ENCODE measurements at places on chromosomes 12 and 14.

DNA sequence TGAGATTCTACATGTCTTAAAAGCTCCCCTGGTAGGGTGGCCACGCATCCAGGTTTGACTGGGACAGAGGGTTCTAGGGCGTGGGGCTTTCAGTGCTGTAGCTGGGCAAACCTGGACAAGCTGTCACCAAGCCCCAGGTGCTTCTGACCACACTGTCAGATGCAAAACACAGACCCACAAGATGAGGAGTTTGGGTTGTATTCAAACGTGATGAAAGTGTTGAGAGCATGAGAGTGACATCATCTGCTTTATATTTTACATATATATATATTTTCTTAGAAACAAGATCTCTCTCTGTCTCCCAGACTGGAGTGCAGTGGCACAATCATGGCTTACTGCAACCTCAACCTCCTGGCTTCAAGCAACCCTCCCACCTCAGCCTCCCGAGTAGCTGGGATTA is 210.1 kb downstream of the DPF3 start:
- DNase-seq, result no peak

- no peak for DNase-seq
Measured at GRCh38 chr12:122665759-122666158, 37.4 kb downstream of the HCAR2 start.

DNA sequence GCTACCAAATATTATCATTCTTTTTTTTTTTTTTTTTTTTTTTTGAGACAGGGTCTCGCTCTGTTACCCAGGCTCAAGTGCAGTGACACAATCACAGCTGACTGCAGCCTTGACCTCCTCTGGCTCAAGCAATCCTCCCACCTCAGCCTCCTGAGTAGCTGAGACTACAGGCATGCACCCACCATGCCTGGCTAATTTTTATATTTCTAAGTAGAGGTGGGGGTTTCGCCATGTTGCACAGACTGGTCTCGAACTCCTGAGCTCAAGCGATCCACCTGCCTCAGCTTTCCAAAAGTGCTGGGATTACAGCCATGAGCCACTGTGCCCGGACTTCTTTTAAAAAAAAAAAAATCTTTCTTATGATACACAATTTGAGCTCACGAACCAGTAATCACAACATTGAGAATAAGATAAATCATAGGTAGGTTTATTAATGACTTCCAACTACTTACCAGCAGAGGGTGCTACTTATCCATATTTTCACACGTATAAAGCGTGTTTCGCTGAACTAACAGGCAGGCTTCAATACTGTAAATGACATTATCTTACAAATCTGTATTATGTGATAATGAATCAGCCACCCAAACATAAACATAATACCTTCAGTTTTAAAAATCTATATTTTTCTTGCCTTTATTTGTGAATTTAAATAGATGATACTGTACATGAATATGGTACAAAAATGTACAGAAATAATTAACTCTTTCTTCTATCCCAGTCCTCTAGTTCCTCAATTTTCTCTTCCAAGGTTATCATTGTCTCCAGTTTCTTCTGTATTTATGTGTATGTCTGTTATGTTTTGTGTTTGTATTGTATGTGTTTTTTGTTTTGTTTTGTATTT is 42.5 kb upstream of the BCAT1 start:
- DNase-seq, result peak; percentile 54

DNA sequence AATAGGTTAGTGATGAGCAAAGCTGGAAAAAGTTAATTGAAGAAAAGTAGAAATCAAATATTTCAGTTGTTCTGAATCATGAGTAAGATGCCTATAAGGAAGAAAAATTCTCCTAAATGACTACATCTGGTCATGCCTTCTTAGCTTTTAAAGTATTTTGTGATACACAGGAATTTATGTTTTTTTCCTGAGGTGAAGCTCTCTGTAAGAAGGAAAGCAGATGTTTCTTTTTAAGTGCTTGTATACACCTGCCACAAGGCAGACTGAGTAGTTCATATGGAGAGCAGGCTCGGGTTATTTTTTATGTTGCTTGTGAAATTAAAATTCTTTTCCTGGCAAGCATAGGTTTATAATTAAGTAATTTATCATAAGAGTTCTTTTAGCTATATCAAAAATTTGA is 275.2 kb downstream of the RAD51B start:
- DNase-seq, result no peak

DNA sequence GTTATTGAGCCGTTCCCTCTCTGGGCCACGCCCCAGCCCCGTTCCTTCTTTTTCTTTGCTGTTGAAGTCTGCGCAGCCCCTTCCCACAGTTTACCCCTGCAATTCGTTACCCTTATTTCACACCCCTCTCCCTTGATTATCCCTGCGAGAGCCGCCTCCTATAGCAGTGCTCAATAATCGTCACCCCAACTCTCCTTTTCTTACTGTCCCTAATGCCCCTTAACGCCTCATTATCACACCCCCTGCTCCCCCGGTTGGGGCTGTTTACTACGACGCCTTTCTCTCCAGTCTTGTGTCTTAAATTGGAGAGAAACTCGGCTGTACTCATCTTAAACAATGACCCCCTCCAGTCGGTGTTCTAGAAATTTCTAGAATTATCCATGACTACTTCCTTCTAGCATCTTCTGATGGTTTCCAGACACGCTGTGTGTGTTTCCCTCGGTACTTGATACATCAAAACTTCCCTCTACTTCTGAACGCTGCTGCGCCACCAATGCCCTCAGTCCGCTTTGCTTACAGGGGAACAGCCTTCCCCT is 713 bp upstream of the FBXL14 start:
- DNase-seq, result no peak

DNA sequence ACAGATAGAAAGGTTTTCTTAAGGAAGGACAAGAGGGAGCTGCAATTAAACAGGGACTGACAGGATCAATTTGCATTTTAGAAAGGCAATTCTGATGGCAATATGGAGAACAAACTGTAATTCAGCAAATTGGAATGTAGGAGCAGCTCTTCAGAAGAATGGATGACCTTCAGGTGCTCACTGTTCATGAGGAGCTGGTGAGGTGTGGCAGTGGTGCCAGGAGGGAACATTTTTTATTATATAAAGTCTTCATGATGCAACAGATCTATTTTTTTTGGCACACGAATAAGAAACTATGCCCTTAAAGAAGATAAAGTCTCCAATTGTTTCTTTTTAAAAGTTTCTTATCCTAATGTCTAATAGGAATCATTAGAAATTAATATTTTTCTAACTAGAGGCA is 151.7 kb downstream of the SLC38A4 start:
- DNase-seq, result no peak

DNA sequence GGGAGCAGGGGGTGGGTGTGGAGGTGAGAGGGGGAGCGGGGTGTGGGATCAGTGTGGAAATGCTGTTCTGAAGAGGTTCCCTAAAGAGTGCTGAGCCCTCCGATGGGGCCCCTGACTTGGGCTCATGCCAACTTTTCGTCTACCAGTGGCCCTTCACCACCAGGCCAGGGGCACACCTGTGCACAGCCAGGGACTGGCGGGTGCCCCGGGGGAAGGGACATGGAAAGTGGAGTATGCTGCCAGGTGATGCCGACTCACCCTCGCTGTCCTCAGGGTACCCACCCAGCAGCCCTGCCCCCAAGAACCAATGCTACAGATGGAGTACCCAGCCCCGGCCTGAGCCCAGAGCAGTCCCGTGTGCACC is 26.2 kb downstream of the AMN start:
- no peak for DNase-seq

- DNase-seq, result no peak
Measured at GRCh38 chr12:42958291-42958674, 368.7 kb upstream of the PRICKLE1 start.

- no peak for DNase-seq
Measured at GRCh38 chr12:47067771-47068431, 11.5 kb upstream of the PCED1B start.

GRCh38 chr14:59428581-59429012 is 36.6 kb downstream of the GPR135 start:
- DNase-seq, result no peak

DNA sequence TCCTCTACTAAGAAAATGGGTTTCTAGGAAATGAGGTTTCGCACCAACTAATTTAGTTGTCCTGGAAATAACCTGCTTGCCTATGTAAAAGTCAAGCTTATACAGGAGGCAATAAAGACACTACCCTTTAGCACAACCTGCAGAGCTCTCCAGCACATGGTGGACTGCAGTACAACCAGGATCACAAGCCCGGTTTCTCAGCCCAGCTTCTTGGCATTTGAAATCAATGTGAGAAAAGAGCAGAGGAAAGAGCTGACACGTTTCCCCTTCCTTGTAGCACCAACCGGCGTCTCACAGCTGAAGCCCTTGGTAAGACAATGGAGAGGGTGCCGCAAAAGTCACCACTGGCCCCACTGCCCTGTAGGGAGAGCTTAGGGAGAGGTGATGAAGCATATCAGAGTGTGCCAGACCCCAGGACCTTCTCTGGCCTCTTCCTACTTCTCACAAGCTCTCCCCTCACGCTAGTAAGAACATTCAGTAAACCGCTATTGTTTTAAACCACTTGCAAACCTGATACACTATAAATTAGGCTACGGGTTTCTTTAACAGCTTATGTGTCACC is 8.6 kb downstream of the SPTLC2 start:
- DNase-seq, result no peak

DNA sequence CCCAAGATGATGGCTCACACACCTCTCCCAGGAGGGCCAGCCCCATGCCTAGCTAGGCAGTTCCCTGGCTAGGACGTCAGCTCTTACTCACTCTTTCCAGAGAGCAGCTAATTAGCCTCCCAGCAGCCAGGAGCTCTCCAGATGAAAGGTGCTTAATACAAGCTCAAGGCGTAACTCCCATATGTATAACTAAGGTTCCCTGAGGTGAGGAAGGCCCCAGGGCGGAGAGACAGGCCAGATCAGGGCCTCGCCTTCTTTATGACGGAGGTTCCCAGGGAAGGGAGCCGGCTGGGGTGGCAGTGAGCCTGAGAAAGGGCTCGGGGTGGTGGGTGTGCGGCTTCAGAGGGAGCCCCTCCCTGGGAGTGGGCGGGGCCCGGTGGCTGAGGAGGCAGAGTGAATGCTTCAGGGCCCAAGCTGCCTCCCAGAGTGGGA is 26.4 kb upstream of the ZFP36L1 start:
- no peak for DNase-seq

- DNase-seq, result no peak
Measured at GRCh38 chr12:127143020-127143419, 1124.0 kb upstream of the TMEM132C start.

- no peak for DNase-seq
Measured at GRCh38 chr12:108772891-108773797, 41.8 kb upstream of the CORO1C start.

GRCh38 chr14:42513837-42514236 is 907.2 kb downstream of the LRFN5 start:
- no peak for DNase-seq

DNA sequence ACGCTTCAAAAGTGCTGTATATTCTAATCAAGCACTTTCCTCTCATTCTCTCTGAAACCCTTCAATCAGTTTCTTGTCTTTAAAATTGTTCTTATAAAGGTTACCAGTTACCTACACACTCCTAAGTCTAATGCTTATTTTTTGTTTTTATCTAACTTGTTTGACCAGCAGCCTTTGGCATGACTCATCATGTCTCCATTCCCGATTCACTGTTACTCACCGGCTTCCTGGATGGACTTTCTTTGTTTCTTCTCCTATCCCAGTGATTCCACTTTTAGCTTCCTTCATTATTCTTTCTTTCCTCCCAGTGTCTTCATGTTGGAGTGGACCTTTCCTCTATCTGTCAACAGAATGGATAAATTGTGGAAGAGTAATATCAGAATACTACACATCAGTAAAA is 368.6 kb upstream of the CCDC196 start:
- peak; percentile 81 for DNase-seq

DNA sequence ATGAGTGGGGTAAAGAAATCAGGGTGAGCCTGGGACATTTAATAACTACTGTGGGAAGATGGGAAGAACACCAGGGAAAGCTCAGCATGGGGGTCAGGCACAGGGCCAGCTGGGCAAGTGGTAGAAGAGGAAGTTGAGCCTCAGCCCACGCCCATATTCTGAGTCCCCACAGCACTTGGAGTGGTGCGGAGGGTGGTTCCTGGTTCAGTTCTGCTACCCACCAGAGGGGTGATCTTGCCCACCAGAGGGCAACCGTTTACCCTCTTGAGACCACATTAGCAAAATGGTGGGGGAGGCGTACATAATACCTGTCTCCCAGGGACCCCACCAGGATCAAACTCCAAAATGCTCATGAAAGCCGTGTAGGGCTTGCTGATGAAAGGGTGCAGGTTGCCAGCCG is 16.8 kb upstream of the ANKRD33 start:
- no peak for DNase-seq

DNA sequence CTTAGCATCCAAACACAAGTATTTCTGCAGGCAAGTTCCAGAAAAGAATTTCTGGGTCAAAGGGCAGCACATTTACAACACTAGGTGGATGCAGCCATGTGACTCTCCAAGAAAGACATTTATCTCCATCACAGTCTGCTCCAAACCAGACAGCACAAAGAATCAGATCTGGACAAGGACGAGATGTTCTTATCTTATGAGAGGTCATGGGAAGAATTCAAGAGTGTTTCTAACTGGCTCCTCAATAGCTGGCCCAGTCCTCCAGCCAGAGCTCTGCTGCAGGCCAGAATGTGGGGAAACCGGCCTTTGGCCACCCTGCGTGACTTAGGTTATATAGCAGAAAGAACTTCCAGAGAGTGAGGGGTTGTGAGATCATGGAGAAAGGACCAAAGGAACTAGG is 17.4 kb downstream of the TMEM119 start:
- DNase-seq, result no peak

GRCh38 chr14:92457016-92457565 is 56.5 kb upstream of the RIN3 start:
- DNase-seq, result no peak

GRCh38 chr12:13727707-13728195 is 253.7 kb downstream of the GRIN2B start:
- peak; percentile 43 for DNase-seq

DNA sequence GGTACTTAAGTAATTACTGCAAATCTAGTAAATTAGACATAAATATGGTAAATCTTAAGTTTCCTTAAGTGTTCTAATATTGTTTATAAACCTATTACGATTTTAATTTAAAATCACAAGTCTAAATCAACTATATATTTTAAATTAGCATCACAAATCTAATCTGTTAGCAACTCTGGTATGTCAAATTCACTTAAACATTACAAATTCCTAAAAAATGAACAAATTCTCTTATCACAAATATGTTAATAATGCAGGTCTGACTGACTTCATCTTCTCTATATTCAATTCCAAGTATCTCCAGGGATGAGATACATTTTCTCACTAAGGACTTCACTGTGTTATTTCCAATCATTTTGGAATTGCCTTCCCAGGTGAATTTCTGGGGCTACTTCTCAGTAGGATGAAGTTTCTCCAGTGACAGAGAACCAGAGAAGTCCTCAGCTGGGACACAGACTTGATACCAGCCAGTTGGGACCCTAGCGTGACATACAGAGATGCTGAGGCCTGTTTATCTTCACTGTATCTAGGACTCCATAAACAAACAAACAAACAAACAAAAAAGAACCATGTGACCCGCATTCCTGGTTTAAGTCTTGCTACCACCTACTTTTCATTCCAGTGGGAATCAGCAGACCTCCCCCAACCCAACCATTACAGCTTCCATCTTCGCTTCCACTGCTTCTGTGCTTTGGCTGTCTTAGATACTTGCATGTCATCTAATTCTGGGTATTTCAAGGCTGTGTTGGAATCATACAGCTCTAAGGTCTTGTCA is 21.8 kb downstream of the CFAP251 start:
- no peak for DNase-seq

GRCh38 chr12:57203201-57203600 is 13.4 kb upstream of the NXPH4 start:
- DNase-seq, result no peak

Data from urothelium cell line (cell line).